Stimulated activated CD8-positive, alpha-beta memory T cell treated with anti-CD3 and anti-CD28 coated beads, Interleukin-7, amount 100 ng/mL, for 24 hours (primary cell): ENCODE measurements at places on chromosomes 5 and 9.

DNA sequence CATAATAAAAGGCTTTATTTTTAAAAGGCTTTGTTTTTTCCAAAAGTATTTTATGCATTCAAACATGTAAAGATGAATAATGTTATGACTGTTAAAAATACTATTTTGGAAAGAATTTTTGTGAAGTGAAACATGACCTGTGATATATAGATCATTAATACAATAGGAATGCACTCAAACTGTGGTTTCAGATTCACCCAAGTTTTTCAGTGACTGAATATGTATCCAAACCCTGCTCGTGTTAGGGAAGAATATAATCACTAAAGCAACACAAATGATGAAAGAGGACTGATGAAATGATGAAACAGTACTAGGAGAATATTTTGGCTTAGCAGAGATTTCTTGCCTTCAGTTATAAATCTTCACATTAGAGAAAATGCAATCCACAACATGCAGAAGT, 278.0 kb downstream of the ADAMTS6 start:
- no peak for DNase-seq

DNA sequence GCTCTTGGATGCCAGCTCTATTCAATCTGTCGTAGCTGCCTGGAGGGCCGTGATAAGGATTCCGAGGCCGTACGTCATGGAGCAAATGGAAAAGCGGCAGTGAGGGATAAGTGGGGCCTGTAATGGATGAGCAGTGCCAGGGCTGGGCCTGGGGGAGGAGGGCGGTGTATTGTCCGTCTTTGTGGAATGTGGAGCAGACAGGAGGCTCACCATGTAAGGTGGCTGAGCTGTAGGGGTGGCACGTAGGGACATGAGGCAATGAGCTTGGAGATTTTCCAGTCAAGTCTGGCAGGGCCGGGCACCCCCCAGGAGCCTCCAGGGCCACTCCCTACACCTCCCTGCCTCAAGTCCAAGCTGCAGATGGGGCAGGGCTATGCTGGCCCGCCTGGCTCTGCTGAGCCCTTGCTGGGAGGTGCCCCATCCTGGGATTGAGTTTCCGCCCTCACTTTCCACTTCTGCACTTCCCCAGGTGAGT, 29.2 kb downstream of the NCS1 start:
- DNase-seq = no peak

DNA sequence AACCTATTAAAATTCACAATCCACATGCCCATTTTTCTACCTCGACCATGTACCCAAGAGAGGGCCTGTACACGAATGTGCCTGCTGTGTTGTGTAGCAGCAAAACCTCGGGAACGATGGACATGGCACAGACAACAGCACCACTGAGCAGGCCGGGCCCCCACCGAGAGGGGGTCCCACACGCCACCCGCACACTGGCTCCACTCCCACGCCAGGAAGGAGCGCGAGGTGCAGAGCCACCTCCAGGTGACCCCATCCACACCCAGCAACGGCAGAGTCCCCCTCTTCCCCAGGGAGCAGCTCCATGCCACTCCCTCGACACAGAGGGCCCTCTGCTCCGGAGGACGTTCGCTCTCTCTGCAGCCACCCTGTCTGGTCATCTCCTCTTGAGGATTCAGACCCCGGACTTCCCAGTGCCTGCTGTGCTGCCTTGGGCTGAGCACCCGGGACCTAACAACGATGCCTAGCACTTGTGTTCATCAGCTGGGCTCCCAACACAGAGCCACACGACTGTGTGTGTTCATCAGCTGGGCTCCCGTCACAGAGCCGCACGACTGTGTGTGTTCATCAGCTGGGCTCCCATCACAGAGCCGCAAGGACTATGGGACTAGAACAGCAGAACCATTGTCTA, 25.3 kb upstream of the ADAMTS2 start:
- no peak for DNase-seq

DNA sequence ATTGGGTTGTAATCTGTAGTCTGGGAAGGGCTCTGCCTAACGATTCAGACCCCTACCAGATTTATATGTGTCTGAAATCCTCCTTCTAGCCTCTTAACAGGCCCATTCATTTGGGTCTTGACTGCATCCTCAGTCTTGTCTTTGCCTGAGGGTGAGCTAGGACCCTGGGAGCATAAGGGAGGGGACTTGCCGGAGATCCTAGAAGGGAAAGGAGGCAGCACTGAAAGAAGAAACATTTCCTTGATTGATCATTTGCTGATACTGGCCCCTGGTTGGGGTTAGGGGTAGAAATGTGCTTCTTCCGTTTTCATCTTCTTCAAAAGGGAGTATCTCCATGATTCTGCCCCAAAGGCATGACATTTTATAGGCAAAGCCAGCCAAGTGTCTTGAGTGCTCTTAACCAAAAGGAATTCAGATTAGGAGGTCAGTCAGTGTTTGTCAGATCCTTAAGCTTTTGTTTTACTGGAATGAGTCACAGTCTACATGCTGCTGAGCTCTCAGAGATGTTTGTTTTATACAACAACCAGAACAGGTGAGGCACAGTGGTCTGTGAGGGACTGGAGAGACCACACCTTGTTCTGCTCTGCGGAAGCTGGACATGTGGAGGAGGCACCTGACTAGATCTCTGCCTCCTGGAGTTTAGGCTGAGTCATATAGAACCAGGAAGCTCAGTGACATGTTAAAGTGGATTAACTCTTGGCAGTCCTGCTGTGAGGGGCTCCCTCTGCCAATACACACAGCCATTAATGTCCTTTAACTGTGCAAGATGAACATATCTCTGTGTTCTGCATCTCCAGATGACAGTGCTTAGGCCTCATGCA, 37.7 kb downstream of the PCDHAC2 start:
- no peak for DNase-seq

GRCh38 chr9:134404376-134405358, 78.4 kb downstream of the RXRA start:
- DNase-seq = no peak

DNA sequence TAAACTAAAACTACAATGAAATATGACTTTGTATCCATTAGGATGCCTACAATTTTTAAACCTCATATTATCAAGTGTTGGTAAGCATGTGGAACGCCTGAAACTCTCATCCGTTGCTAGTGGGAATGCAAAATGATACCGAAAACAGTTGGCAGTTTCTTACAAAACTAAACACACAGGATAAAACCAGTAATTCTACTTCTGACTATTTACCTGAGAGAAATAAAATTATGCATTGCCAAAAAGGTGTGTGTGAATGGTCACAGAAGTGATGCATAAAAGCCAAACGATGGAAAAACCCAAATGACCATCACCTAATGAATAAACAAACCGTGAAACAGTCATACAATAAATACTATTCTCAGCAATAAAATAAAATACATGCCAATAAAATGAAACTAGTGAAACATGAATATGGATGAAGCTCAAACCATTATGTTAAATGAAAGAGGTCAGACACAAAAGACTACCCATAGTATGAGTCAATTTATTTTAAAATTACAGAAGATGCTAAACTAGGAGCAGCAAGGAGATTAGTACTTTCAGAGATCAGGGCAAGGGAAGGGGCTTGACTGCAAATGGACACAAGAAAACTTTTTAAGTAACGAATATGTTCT, 13.4 kb downstream of the AUH start:
- DNase-seq = no peak

- DNase-seq = no peak
Observed at GRCh38 chr9:37036371-37036775, 2.3 kb upstream of the PAX5 start.

DNA sequence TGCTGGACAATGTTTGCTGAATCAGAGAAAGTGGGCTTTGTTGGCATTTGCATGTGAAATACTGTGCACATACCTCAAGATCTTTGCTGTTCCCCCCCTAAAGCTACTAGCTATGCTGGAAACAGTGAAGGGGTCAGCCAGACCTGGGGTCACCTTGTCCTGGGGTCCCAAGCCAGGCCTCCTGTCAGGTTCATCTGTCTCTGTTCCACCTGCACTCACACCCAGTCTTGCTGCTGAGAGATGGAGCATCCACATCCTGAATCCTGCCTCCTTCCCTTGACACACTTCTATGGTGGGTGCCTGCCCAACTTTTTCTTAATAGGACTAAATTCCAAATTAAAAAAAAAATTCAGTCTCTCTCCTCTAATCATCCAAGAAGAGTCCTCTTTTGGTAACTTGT, 4.0 kb upstream of the ABL1 start:
- no peak for DNase-seq

- DNase-seq = no peak
Observed at GRCh38 chr5:81783401-81783800, 32.5 kb upstream of the SSBP2 start.
